ENCODE measurements at places on chromosomes 4 and X. TPM values are rescaled to one million over a fixed set of nuclear protein-coding genes. Genes with fewer than 3 reads are reported as not detected.

The SPINK2 gene
- not detected for polyA plus RNA-seq

The LRPAP1 gene
- polyA plus RNA-seq: 174 TPM

The FMR1NB gene
- polyA plus RNA-seq: not detected

The HSFX3 gene
- polyA plus RNA-seq: not detected

The DCAF8L1 gene
- not detected for polyA plus RNA-seq

The SCRG1 gene
- 0.60 TPM for polyA plus RNA-seq

The GLRB gene
- polyA plus RNA-seq: 12.4 TPM

The COL4A5 gene
- 106 TPM for polyA plus RNA-seq

The SLC35A2 gene
- 33.7 TPM for polyA plus RNA-seq

The SSX2B gene
- polyA plus RNA-seq: not detected

The NSUN7 gene
- polyA plus RNA-seq: 4.0 TPM

Measured in left renal pelvis (tissue), 4 donors.